ENCODE measurements at places on chromosomes 12 and 14.
A peak's percentile ranks its signal among the peaks of the same experiment; 100 is the strongest.

GRCh38 chr12:55684761-55685370, 22.8 kb downstream of the ITGA7 start:
- no peak for DNase-seq

GRCh38 chr14:50109342-50109741, 7.0 kb downstream of the VCPKMT start:
- peak; percentile 30 for DNase-seq

- peak; percentile 79 for DNase-seq
These were observed 57.3 kb downstream of the TTC7B start for GRCh38 chr14:90758959-90759358.

DNA sequence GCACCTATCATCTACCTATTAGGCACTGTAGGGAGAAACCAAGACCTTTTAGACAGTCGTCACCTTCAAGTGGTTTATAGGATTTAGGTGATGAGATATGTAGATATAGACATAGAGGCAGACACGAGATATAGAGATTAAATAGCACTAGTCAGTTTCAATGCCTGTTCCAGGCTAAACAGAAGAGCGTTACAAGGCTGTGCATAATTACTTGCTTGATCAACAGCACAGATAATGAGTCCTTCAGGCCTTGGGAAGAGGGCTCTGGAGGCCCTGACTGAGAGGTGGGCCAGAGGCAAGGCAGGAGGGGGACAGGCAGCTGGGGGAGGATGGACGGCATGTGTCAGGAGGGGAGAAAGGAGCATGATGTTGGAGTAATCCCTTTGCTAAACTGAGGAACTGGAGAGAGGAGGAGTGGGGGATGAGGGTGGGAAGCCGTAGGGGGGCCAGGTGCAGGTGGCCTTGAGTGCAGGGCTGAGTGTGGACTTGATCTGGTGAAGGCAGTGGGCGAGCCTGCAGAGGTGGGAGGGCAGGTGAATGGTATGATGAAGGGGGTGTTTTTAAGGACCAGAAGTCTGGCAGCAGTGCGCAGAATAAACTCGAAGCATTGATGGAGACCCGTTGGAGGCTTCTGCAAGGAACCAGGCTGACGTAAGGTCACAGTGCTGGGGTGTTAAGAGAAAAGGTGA, 43.9 kb upstream of the ATP23 start:
- no peak for DNase-seq

DNA sequence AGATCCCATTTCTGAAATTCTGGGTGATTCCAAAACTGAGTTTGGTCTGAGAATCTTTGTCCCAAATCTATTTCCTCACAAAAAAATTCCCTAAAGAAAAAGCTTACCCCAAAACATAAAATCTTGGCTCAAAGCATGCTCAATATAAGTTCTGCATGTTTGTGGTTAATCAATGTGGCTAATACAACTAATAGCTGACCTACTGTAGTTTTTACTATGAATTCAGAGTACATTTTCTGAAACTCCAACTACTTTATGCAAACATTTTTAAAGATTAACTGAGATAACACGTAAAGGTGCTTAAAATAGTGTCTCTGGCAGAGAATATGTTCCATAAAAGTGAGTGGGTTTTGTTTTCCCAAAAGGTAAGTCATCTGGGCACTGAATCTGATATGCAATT, 133.1 kb downstream of the MED13L start:
- DNase-seq: no peak

DNA sequence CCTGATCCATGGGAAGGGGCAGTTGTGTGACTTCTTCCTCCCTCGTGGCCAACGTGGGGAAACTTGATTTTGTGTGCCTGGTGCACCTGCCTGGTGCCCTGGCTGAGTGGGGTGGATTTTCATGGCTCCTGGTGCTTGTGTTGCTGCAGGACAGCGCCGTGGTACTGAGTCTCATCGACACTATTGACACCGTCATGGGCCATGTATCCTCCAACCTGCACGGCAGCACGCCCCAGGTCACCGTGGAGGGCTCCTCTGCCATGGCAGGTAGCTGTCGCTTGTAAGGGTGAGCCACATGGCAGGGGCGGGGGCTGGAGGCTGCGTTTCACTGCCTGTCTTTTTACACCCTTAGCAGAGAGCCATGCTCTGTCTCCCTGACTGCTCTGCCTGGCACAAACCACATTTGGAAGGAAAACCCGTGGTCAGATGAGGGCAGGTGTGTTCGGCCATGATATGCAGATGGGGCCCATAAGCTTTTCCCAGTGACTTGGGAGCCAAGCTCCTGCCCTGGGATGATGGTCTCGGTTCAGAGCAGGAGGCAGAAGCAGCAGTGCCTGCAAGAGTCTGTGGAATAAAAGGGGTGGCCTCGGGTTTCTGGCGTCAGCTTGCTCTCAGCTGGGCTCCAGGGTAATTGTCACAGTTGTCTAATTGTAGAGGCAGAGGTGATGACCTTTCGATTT, 49.5 kb downstream of the ADGRD1 start:
- DNase-seq: no peak

DNA sequence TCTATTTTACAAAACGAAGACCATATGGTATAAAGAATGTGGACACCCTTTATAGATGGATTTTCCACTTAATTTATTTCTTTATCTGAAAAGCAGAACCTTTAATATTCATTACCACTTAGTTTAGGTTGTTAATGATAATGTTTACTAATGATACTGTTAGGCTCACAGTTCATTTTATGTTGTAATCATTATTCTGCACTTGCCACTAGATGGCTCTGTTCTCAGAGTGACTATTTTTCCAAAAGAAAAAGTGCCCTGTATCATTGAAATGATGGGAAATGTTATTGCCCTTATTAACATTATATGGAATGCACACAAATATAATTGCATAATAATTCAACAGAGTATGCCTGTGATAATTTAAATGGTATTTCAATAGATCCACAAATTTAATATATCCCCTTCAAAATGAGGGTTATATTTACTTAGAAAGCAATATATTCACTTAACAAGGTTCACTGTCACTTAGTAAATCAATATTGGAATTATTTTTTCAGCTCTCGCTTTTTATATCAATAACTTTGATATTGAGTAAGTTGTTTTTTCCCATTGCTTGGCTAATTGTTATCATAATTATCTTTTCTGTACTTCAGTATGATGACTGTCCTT, 95.7 kb downstream of the PDE3A start:
- DNase-seq: peak; percentile 31

GRCh38 chr12:59386236-59386635, 209.6 kb upstream of the SLC16A7 start:
- DNase-seq: peak; percentile 60

DNA sequence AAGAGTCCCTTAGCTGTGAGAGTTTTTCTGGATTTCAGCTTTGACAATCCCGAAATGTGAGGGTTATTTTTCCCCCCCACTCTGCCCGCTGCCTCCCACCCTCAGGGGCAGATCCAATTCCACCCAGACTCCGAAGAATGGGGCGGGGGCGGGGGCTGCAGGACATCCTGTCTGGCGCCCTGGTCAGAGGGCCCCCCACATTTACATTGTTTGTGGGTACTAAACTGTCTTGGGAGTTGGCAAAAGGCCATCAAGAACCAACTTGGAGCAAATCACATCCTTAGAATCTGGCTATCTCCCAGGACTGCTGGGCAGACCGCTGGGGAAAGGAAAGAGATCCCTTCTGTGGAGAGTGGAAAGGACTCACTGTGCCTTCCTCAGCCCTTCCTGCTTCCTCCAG, 2.4 kb downstream of the EMP1 start:
- peak; percentile 69 for DNase-seq

GRCh38 chr12:77923882-77924281, 93.2 kb downstream of the NAV3 start:
- peak; percentile 86 for DNase-seq

GRCh38 chr12:90543841-90544240, 411.1 kb downstream of the CCER1 start:
- DNase-seq: peak; percentile 13

DNA sequence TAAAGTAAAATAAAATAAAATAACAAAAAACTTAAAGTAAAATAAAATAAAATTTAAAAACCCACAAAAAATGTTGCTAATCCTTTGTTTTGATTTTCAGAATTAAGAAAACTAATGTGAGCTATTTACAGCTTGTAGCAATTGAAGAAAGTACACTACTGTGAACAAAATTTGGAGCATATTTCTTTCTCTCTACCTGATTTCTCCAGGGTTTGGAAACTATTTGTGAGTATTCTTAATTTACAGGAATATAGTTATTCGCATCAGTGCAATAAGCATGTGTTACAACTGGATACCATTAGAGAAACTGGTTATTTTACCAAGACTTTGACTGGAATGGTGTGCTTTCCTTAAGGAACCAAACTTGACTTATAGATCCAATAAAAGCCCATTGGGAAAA, 86.1 kb upstream of the CNOT2 start:
- no peak for DNase-seq

DNA sequence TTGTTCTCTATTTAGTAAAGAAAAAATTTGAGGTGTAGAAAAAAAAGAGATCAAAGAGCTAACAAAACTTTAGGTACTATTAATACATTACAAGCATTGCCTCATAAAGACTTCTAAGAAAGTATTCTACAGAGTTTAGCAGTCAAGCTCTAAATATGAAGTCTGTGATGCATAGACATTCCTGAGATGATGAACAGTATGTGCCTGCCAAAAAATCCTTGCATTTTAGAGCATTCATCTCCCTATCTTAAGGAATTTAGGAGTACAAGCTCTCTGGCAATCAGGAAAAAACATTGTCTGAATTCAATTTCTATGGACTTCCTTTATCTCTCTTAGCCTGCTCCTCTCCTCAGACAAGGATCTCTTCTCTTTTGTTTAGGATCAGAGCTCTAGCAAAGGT, 202.6 kb upstream of the LRFN5 start:
- peak; percentile 43 for DNase-seq

GRCh38 chr12:27185234-27186021, 58.7 kb upstream of the STK38L start:
- peak; percentile 86 for DNase-seq

GRCh38 chr14:22112004-22112403, 438.4 kb upstream of the OR4E1 start:
- no peak for DNase-seq

GRCh38 chr12:123571343-123571813, 13.0 kb upstream of the TMED2 start:
- DNase-seq: peak; percentile 88

Data from fibroblast of skin of scalp (primary cell).